Activated CD4-positive, CD25-positive, alpha-beta regulatory T cell treated with anti-CD3 and anti-CD28 coated beads, Interleukin-2, amount 50 U/mL, for 72 hours (primary cell): ENCODE measurements at places on chromosomes 12 and 14.

- DNase-seq = no peak
Measured at GRCh38 chr14:59333668-59334067, 131.5 kb downstream of the GPR135 start.

DNA sequence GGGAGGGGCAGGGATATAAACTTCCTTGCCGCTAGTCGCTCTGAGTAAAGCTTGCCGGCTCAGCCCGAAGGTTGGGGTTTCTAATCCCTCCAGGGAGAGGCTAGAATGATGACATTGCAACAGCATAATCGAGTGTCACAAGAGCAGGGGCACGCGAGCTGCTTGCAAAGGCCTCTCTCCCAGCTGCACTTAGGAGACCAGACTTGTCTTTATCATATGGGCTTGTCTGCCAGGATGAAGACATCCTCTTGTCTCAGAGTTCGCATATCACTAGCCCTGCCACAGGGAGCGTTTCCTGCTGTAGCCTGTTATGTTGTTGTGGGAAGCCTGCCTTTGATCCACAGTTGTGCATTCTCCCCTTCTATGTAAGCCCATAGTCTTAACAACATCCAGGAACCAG is 180.0 kb downstream of the ESR2 start:
- no peak for DNase-seq

DNA sequence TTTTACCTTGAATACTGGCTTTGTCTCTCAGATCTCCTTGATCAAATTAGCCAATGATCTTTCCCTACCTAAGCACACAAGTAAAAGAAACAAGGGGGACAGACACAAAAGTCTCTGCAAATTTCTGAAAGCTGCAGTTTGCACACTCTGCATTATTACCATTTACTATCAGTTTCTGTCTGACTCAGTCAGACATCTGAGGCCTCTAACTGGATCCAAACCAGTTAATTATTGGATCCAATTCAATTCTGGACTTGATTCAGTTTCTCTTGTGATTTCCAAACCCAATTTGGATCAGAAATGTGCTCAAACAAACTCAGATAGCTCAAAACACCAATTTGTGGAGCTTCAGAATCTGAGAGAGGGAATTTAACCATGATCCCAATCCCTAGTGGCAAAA is 16.6 kb downstream of the SSTR1 start:
- DNase-seq = no peak

DNA sequence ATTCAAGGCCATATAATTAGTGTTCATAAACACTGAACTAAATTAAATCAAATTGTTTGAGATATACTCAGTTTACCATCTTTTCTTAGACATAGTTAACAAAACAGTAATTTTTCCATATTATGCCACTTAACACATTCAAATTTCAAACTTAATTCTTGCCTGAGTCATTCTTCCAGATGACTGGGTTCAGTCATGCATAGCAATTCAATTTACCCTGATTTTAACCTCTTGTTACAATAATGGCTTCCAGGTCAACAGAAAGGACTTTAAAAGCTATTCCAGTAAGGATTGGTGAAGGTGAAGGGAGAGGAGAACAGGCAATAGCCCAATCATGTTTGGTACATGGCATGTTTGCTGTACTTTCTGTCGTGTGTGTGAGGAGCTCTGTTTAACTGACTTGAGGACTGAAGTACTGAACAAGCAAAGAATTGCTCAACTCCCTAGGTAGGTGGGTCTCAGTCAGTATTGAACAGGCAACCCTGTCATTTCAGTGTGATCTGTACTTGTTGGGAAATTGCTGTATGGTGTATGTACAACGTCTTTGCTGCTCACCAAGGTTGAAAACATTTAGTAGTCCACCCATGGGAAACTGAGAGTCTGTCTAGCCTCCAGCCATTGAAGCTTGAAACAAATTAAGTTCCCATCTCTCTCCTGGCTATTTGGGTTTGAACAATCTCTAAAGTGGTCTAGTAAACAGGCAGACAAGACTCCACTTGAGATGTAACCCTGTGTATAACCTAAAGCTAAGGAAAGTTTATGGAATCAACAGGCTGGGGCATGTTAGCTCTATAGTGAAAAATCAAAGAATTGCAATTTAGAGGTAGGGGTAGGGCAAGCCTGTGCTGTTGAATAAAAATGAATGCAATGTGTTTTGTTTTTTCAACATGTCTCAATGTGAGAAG is 327.2 kb downstream of the BTG1 start:
- DNase-seq = no peak

DNA sequence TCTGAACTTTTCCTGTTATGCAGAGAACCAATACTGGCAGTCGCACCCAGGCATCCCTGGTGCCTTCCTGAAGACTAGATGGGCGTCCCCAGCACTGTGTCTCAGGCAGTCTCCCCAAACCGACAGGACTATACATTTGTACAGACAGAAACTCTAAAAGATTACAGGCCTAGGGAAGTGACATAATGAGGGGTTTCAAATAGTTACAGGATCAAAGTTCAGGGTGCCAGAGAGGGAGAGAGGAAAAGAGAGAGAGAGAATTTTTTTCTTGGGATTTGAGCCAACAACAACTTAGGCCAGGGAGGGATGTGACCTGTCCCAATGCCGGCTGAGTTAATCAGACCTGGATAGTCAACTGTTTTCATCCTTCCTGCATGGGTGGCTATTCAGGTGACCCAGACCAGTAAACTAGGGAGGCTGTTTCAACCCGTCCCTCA is 9.3 kb upstream of the GMFB start:
- DNase-seq = no peak

DNA sequence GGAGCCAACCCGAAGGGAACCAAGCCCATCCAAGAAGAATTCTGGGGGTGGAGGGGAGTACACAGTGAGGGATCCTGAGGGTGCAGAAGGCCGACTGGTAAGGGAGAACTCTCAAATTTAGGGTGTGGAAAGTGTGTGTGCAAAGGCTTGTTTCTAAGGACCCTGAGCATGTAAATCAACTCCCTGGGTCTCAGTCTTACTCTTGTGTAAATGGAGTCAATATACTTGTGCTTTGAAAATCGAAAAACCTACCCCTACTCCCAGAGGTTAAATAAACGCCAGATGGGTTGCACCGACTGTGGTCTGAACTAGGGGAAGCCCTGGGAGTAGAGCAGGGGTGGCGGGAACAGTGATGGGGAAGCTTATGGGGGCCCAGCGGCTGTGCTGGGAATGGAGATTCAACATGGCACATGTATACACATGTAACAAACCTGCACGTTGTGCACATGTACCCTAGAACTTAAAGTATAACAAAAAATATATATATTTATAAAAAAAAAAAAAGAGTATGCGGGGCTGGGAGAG is 6.0 kb downstream of the B4GALNT1 start:
- DNase-seq = no peak

GRCh38 chr14:38646391-38646790 is 390.5 kb upstream of the CLEC14A start:
- DNase-seq = no peak

- no peak for DNase-seq
Measured at GRCh38 chr14:20295067-20295466, 10.7 kb downstream of the TTC5 start.

DNA sequence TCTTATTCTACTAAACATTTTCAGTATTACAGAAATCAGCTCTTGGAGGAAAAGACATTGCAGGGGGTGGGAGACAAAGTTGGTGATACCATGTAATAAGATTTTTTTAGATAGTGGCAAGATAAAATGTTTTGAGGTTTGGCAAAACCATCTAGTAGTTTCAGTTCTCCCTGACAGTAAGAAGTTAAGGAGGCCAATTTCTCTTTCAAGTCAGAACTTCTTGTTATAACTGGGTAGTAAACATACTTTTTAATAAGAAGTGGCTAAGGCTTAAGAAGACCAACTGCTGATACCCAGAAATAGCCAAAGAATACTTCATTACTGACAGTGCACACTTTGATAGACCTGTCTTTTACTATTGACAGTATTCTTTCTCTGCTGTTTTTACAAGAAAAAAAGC is 452.3 kb downstream of the DIO2 start:
- DNase-seq = no peak

GRCh38 chr12:94057262-94058151 is 90.9 kb upstream of the PLXNC1 start:
- DNase-seq = no peak

DNA sequence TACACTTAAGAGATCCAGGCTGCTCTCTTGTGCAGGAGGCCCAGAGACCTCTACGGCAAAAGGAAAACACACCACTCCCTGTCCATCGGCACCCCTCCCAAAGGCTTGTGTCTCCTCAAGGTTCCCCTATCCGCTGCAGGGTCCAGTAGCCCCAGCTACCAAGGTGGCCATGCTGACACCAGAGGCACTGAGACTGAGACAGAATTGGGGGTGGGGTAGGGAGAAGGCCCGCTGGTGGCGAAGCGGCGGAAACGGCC is 590 bp downstream of the DDIT3 start:
- DNase-seq = peak; percentile 57

GRCh38 chr12:24198936-24199671 is 249.6 kb upstream of the SOX5 start:
- no peak for DNase-seq

DNA sequence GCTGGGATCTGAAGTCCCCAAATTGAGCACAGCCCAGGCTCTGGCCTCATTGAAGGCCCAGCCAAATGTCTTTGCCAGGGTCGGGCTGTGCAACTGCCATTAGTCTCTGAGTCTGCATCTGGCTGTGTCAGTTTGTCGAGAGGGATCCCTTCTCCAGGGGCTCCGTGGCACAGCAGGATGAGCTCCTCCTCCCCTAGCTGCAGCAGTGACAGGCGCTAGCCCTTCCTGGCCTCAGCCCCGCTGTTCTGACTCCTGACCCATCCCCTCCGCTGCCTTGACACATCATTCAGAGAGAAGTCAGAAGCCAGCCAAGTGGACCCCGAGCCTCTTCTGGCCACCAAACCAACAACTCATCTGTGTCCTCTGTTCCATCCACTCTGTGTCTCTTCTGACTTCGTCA is 188.3 kb downstream of the CALM1 start:
- DNase-seq = no peak

DNA sequence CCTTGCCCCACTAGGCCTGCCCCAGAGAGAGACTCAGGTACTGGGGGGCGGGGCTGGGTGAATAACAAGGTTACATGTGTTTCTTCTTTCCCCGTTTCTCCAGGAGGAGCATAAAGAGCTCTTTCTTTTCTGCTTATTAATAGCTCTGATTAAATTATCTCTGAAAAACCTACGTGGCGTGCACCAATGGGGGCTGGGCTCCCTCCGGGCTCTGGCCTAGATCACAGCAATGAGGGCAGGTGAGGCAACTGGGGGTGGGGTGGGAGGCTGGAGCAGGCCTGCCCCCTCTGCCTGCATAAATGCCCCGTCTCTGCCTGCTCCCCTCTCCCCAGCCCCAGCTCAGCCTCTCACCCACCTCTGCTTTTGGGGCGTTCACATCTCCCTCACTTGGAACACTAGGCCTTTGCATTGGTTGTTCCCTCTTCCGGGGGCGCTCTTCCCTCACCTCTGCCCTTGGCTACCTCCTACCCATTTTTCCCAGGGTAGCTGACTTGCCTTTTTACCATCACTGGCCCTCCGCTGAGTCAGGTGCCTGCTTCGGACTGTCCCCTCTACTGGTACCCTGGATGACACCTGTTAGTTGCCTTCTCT is 4.1 kb upstream of the FAM222A start:
- no peak for DNase-seq

DNA sequence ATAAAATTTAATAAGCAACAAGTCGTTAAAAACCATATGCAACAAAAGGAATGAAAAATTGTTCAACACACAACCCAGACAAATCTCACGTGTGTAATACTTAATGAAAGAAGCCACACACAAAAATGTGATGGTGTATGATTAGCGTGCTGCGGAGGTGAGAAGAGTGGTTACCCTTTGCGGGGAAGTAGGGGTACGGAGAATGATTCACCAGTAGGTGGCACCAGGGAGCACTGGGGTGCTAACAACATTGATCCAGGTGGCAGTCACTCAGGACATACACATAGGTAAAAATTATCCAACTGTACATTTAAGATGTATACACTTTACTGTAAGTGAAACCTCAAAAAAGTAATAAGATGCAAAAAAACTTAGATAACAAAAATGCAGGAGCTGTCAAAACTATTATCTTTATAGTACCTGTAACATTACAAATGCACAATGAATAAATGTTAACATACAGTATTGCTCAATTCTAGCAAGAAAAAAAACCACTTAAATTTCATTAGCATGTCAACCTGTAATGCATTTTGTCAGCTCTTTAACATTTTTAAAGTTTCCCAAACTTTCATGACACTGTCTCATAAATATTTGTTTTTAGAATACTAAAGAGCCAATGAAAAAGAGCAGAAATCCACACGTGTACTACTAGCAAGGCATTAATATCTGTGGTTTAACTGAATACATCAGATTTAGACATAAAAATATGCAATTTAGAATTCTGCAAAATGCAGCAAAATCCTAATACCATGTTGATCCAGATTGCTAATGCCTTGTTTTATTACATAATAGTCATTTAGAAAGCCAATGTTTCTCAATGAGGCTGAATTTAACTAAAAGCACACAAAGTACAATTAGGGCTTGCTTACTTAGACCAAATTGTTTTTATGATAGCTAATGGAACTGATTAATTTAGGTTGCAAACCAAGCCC is 46.7 kb downstream of the TMCC3 start:
- peak; percentile 48 for DNase-seq

GRCh38 chr14:89027097-89027740 is 202.8 kb downstream of the TTC8 start:
- peak; percentile 72 for DNase-seq

DNA sequence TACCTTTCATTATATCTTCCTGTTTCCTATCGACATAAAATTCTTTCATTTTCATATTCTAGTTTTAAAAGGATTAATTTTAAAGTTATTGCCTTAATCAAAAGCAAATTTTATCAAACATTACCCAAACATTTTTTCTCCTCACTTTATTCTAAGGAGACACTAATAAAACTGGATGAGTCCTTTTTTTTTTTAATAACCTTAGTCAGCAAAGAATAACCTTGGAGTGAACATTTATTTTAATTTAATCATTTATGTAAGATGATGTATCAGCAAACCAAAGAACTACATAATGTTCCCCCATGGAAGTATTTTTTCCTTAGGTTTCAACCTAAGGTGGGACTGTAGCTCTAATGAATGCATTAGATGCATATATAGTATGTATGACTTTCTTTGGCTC is 83.9 kb downstream of the RAD52 start:
- no peak for DNase-seq

- DNase-seq = no peak
Measured at GRCh38 chr12:97564236-97564635, 101.6 kb downstream of the RMST start.

DNA sequence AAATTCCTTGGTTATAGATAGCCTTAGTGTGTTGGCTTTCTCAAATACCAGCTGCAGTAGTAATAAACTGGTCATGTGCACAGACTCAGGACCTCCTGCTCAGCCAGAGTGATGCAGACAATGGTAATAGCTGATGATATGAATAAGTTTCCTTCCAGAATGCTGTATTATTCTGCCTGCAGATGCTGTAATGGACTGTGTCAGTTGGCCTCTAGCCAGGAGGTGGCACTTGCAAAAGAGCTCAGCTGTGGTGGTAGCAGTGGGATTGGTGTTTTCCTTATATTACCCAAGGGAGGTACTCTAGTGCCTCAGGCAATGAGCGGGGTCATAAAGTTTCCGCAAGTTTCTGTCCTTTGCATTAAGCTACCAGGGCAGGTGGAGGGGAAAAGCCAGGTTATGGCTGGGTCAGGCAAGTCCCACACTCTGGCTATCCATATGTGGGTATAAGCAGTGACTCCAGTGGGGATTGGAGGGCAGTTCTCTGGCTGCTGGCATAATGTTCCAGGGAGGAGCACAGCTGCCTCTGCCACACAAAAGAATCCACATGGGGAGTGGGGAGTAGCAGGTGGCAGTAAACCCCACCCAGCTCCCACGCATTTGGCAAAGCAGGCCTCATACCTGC is 14.0 kb upstream of the MUCL1 start:
- DNase-seq = no peak
